ENCODE measurements at places on chromosomes 7 and 10.

DNA sequence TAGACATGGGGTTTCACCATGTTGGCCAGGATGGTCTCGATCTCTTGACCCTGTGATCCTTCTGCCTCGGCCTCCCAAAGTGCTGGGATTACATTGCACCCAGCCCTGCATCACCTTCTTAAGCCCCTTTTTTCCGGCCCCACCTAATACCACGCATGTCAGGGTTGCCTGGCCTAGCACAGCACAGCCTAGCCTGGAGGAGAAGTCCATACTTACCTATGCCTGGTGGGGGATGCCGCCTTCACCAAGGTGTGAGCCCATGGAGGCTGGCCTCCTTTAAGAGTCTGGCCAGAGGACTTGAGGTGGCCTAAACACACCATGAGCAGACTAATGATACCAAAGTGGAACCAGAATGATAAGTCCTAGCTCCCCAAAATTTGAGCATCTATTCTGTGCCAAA lies 22.0 kb upstream of the CUX1 start:
- DNase-seq: no peak

GRCh38 chr10:14385596-14386593 lies 55.2 kb upstream of the FRMD4A start:
- DNase-seq: no peak

DNA sequence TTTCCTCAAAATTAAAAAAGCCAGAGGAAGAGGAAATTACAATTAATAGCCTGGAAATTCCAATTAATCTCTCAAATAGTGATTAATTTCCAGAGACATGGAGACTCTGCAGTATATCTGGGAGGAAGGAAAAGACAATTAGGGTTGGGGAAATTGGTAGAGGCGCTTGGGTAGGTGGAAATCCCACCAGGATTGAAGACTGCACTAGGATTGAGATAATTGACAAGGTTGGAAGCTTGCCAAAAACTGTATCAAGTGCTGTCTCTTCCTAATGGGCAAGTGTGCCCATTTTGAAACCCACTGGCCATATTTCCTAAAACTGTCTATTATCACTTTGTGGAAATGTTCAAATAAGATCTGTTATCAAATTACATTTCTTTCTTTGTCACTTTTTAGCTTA lies 21.6 kb downstream of the CHN2 start:
- DNase-seq: no peak

DNA sequence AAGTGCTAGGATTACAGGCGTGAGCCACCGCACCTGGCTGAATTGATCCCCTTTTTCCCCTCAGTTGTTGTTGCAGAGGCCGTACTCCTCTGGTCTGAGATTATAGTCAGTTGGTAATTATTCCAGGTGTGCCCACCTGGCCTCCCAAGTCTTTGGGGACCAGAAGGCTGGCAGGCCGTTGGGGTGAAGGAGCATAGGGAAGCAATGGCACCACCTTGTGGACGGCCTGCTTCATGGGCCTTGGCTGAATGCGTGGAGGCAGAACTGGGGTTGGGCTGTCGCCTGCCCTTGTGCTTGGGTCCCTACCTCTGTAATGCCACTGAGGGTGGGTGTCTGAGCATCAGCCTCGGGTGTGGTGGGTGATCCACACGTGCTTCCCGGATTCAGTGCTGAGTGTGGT lies 125.7 kb downstream of the RGS10 start:
- peak; percentile 3 for DNase-seq

GRCh38 chr10:92309272-92309671 lies 18.3 kb downstream of the MARCHF5 start:
- DNase-seq: no peak

DNA sequence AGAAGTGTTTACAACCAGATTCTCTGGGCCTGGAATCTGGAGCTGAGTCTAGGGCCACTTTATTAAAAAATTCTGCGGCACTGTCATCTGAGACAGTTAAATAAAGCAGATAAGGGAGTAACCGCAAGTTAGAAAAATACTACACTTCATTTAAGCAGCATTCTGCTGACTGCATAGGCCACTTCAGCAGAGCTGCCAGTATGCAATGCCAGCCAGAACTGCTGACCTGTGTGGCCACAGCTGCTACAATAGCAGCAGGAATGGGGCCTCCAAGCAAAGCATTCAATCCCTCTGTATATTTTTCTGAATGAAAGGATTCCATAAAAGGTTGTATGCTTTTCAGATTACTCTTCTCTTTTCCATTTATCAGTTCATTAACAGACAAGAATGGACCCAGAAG lies 136.0 kb downstream of the COL28A1 start:
- no peak for DNase-seq

- no peak for DNase-seq
Measured at GRCh38 chr7:4486907-4487306, 195.2 kb upstream of the FOXK1 start.

GRCh38 chr7:50598460-50599343 lies 33.5 kb upstream of the DDC start:
- no peak for DNase-seq

DNA sequence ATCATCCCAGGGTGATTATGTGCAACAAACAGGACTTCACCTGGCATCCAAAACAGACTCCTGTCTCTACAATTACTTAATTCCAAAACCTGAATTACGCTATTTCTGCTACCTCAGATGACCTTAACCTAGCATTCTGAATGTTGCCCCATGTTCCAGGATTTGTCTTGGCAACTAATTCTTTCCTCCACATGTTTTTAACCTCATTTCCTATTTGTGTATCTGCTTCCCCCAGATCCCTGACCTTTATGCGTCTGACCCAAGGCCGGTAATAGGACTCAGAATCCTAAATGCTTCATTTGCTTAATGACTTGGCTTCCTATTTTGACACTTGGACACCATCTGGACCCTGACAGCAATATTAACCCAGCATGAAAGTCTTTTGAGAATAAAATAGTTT lies 8.7 kb upstream of the ING3 start:
- no peak for DNase-seq

- no peak for DNase-seq
Measured at GRCh38 chr7:36264123-36264801, 111.2 kb downstream of the EEPD1 start.

DNA sequence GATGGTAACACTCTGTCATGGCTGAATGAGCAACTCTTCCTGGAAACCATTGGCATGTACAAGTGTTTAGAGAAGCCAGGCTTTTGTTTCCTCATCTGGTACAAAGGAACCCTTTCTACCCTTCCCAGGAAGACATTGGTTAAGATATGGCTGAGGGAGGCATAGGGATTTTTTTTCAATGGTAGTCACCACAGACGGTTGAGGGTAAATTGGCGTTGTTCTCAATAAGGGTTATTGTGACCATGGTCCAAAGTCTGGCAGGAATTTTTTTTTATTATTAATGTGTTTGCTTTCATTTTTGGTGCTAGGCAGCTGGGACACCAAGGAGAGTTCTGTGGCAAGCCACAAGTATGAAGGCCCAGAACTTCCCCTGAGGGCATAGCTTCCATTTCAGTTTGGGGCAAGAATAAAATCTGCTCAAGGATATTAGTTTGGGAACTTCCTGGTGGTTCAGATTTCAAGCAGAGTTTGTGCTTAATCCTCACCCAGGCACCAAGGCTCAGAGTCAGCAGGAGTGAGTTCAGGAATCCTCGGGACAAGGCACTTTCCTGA lies at the start of gene PLEKHS1:
Gene PLEKHS1, plus strand, starts transcription at position 502 of the 552 bp plus-strand sequence. CDS start 3,596 bp downstream, outside the sequence.
- DNase-seq: no peak

DNA sequence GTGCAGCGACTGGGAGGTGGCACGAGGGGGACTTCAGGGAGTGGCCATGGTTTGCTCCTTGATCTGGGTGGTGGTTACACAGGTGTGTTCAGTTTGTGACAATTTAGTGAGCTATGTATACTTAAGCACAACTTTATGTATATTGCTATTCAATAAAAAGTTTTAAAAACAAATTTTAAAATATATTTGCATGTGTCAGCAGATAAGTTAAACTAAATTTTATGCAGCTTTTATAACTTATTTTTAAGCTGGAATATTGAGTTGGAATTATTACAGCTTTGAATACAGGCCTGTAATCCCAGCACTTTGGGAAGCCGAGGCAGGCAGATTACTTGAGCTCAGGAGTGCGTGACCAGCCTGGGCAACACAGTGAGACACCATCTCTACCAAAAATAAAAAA lies 5.4 kb downstream of the BAIAP2L1 start:
- DNase-seq: no peak

DNA sequence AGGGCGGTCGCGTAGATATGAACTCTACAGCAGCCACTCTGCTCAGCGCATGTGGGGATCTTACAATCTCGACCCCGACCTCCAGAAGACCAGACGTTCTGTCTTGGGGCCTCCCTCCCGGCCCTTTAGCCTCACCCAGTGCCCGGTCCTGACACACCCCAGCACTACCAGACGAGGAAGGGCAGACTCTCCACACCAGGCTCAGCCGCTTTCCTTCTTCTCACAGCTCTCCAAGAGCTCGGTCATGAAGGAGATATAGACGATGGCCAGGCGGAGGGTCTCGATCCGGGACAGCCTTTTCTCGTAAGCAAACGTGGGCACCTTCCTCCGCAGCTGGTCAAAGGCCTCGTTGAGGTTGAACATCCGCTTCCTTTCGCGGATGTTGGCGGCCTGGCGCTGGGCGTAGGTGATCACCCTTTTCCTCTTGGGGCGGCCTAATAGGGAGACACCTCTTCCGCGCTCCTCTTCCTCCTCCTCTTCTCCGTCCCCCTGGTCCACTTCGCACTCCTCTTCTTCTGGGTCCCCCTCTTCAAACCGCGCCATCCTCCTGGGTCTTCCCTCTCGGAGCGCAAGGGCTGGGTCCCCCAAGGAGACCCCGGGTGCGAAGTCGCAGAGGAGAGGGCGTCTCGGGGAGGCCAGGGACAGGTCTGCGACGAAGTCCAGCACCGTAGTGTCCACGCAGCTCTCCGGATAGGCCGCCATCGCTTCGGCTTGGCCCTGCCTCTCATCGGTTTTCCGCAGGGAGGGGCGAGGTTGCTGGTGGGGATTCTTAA lies at the start of gene FERD3L:
Gene FERD3L, minus strand, starts transcription at position 761 of the 773 bp plus-strand sequence. Its CDS starts 59 bp downstream, at position 702.
- no peak for DNase-seq

DNA sequence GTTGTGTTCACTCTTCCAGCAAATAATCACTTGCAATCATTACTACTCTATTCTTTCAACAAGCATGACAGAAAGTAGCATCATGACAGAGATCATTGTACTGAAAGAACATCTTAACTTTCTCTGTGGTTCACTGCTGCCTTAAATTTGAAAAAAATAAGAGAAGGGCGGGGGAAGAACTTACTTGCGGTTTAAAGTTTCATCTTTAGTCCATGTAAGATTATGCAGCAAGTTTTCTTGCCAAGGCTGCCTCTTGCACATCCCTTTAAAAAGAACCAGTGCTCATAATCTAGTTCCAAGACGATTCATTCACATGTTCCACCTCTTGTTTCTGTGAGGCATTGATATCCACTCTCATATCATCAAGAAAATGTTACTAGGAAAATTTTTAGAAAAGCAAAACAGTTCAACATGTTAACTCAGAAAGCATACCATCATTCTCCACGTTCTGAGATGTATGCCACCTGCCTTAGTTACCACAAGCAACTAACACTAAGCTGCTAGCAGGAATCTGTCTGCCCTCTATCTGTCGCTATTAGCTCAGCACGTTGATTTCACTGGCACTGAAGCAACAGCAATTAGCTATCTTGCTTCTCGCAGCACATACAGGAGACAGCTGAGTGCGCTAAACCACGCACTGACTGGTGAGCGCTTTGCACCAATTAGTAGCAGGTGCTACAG lies at the start of gene PCDH15:
Gene PCDH15, minus strand, starts transcription at position 491 of the 681 bp plus-strand sequence. CDS start 136,969 bp downstream, outside the sequence.
- DNase-seq: peak; percentile 0

GRCh38 chr10:77045085-77045484 lies 592.5 kb downstream of the KCNMA1 start:
- DNase-seq: no peak

DNA sequence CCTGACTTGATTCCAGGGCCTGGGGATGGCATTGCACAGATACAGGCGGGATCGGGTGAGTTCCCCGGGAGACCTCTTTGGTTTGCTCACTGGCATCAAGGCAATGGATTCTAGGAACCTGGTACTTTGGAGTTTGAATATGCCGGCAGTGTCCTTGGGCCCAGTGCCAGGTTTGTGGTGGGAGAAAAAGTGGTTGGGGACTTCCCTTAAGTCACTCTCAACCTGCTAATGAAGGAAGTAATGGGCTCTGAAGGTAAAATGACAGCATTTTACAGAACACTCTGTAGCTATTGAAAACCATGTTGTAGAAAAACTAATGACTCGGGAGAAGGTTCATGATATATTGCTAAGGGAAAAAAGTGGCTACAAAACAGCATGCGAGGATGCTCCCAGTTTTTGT lies 129.9 kb downstream of the CFAP58 start:
- DNase-seq: no peak

DNA sequence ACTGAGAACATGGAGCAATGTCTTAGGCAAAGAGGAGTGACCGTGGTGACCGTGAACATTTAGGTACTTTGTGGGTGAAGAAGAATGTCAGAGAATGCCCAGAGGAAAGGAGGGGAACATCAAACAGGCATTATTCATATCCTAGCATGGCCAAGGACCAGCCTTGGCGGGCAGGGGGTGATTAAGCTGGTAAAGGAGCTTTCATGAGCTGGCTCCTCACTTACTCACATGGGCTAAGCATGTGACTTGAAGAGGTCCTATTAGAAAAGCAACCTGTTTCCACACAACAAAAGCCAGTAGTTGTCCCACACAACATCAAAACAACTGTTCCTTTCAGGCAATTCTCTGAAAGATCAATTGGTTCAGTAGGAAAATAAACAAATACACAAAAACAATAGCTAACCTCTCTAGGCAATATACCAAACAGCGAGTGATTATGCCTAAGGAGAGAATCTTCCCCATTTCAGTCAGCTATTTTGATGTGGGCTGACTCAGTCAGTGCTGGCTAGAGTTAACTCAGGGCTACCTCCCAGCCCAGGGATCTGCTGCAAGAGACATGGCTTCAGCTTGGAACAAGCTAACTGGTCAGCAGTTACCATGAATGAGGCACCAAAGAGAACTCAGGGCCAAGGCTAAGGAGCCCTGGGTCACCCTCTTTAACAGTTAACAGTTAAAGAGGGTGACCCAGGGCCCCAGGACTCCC lies 283.5 kb downstream of the ARHGAP12 start:
- DNase-seq: no peak

DNA sequence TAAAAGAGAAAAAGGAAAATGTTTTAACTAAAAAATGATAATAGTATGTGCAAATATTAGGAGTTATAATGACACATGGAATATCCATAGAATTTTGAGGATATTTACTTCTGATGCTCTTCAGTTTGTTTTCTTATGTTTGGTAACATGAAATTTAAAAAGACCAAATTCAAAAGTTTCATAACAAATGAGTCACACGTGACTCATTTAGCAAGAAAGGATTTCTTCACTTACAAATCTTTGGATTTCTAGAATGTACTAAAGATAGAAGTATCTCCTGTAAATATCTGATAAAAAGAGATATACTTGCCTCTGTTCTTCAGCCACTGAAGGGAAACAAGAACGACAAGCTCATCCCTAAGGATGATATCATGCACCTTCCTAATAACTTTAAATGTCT lies 774.5 kb upstream of the LRRTM3 start:
- no peak for DNase-seq

- DNase-seq: no peak
Measured at GRCh38 chr10:113019692-113020474, 69.8 kb downstream of the TCF7L2 start.

Measured in NCI-H524 treated with DMSO at 0.1 percent for 48 hours (cell line).